Astrocyte (in vitro differentiated cells and primary cell): ENCODE measurements at places on chromosomes 1 and 21. TPM values are rescaled to one million over a fixed set of nuclear protein-coding genes. Genes with fewer than 3 reads are reported as not detected.

DNA sequence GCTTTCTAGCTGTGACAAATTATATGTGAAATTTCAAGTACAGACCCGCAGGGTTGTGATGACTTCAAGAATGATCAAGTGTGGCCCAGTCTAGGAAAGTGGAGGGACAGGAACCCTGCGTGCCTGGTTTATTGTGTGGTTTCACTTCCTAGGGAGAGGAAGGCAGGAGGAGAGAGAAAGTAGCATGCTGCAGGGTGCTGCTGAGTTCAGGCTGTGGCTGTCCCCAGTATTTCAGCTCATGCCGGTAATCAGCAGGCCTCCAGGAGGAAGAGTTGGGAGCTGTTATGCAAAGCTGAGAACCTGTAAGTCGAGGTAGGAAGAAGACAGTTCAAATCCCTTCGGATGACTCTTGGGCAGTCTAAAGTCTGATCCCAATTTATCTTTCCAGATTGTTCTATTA, 140.4 kb downstream of the ROR1 start:
- no peak overlapping the region for H3K27ac ChIP-seq
- H3K4me3 ChIP-seq: no peak overlapping the region
- peaks cover 11% of the 10 kb centered on the region for H3K4me1 ChIP-seq
- H3K27me3 ChIP-seq: peaks cover 10% of the 10 kb centered on the region
- no peak for DNase-seq

DNA sequence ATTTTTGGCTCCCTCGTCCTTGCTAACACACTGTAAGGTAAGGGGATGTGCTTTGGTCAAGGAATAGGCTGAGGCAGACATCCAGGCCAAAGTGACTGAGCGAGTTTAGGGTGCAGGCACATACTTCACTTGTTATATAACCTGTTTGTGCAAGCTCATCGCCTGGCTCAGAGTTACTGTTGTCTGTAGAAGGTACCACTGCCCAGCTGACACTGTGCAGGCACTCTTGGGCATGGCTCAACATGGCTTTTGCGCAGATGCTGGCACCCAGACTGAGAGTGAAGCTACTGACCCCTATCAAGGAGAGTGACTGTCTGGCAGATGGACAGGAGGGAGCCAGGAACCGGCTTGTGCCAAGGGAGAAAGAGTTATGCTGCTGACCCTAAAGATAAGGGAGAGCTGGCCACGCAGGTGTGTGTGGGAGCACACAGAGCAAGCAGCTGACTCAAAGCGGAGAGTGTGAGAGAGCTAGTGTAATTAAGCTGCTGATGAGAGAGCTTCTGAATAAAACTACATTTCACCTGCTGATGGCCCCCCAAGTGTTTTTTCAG, 307.3 kb upstream of the USP24 start:
- H3K36me3 ChIP-seq: no peaks in the 10 kb centered on the region
- no peaks in the 10 kb centered on the region for H3K27me3 ChIP-seq
- no peak overlapping the region for H3K27ac ChIP-seq
- no peak overlapping the region for H3K4me3 ChIP-seq
- DNase-seq: no peak
- no peaks in the 10 kb centered on the region for H3K4me1 ChIP-seq

Gene ENSA
- total RNA-seq: 83.9 and 99.6 TPM in 2 replicates

DNA sequence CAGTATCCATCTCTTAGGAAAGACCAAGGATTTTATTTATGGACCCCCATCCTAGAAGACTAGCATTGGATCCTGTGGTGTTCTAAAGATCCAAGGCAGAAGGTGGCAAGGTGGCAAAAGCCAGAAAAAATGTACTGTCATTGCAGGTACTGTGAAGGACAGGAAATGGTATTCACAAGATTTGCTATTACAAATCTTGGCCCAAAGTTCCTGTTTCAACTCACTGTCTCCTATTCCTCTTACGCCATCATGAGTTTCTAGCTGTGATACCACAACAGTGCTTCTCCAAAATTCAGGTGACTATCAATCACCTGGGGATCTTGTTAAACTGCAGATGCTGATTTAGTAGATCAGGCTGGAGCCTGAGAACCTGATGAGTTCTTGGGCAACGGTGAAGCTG, 21.4 kb downstream of the ACP6 start:
- no peaks in the 10 kb centered on the region for H3K4me1 ChIP-seq
- no peak overlapping the region for H3K27ac ChIP-seq
- no peak for DNase-seq
- H3K27me3 ChIP-seq: no peaks in the 10 kb centered on the region
- H3K4me3 ChIP-seq: no peak overlapping the region
